Activated gamma-delta T cell (primary cell): ENCODE measurements at places on chromosomes 12 and 14.

DNA sequence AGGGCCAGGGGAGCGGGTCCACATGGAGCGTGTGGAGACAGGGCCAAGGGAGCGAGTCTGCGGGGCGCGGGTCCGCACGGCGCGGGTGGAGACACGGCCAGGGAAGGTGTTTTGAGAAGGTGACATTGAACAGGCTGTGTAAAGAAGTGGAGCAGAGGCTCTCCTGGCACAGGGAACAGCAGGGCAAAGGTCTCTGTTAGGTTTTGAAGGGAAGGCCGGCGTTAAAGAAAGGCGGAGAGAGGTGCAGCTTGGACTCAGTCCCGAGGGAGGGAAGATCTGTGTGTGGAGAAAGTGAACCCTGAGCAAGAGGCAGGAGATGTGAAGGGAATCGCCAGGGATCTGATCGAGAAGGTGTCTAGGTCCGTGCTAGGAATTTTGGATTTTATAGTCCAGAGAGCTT is 1.8 kb downstream of the PXMP2 start:
- no peak for DNase-seq

- no peak for DNase-seq
These were observed 31.5 kb downstream of the RASSF9 start for GRCh38 chr12:85804663-85805062.

GRCh38 chr12:6031001-6031400 is 85.9 kb upstream of the ANO2 start:
- no peak for DNase-seq

- DNase-seq = no peak
These were observed 45.5 kb downstream of the ZFP36L1 start for GRCh38 chr14:68747393-68747792.

DNA sequence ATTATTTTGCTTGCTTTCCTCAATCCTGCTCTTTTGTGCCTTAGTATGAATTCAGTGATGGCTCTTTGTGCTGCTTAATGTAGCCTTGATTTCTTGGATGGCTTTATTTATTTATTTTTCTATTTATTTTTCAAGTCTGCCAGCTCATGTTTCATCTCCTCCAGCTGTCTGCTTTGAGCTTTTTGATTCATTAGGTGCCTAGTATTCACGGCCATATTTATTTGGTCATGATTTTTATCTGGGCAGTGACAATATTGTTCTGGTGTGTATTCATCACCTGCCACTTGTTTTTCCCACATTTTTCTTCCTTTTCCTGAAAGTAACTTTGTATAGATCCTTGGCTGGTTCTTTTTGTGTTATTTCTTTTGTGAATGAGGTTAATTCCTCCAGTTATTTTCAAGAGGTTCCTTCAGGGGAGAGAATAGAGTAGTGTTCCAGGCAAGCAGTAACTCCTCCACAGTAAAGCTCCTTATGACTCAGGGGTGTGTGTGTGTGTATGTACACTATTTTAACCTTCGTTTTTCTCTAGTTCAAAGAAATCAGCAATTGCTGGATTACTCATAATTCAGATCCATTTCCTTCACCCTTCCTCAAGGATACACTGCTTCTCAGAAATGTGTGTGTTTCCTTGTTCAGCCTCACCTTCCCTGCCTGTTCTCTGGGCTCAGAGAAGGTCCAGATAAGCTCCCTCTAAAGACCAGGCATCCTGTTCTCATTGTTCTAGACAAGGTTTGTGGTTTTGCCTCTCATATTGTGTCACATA is 51.6 kb upstream of the PMCH start:
- DNase-seq = no peak

DNA sequence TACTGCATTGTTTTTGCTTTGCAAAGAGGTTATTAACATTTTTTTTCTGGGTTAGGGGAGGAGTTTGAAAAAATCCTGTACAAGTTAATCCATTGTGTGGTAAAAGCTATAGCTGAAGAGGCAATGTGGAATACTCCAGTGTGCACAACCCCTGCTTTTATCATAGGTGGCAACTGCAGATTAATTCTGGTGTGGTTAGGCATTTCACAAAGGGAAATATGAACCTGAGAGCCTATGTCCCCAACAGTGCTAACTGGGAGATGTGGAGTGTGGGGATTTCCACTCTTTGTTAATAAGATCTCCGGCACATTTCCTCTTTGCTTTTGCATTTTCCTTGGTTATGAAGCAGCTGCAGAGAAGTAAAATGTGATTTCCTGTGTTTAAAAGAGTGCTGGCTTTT is 33.6 kb downstream of the PRORP start:
- DNase-seq = no peak

GRCh38 chr12:69324797-69325466 is 23.2 kb upstream of the LYZ start:
- DNase-seq = no peak
